Lung (tissue), 17 donors: ENCODE measurements at places on chromosomes 1 and 21.

GRCh38 chr1:173489149-173489600 lies 12.0 kb downstream of the PRDX6 start:
- no peaks in the 10 kb centered on the region for H3K27me3 ChIP-seq
- no peak overlapping the region for H3K27ac ChIP-seq
- H3K36me3 ChIP-seq, result peaks cover 30% of the 10 kb centered on the region

GRCh38 chr1:33893147-33893830 lies 29.4 kb downstream of the HMGB4 start:
- no peaks in the 10 kb centered on the region for H3K4me1 ChIP-seq
- no peak overlapping the region for H3K4me3 ChIP-seq
- no peak for DNase-seq
- no peaks in the 10 kb centered on the region for H3K36me3 ChIP-seq

- DNase-seq, result peak; percentile 79
- H3K27ac ChIP-seq, result peak overlapping the region; percentile 63
- no peak overlapping the region for H3K4me3 ChIP-seq
- peaks cover 12% of the 10 kb centered on the region for H3K4me1 ChIP-seq
- H3K27me3 ChIP-seq, result no peaks in the 10 kb centered on the region
Observed at GRCh38 chr1:65175171-65176055, 27.4 kb downstream of the AK4 start.

- H3K27ac ChIP-seq, result no peak overlapping the region
- H3K27me3 ChIP-seq, result no peaks in the 10 kb centered on the region
- no peak overlapping the region for H3K4me3 ChIP-seq
- no peaks in the 10 kb centered on the region for H3K36me3 ChIP-seq
Observed at GRCh38 chr1:91406773-91407389, 2.2 kb upstream of the HFM1 start.

- no peak overlapping the region for H3K27ac ChIP-seq
- H3K36me3 ChIP-seq, result no peaks in the 10 kb centered on the region
- H3K4me1 ChIP-seq, result no peaks in the 10 kb centered on the region
- DNase-seq, result no peak
- H3K4me3 ChIP-seq, result no peak overlapping the region
- H3K27me3 ChIP-seq, result no peaks in the 10 kb centered on the region
Observed at GRCh38 chr1:116166655-116167054, 55.5 kb downstream of the MAB21L3 start.

DNA sequence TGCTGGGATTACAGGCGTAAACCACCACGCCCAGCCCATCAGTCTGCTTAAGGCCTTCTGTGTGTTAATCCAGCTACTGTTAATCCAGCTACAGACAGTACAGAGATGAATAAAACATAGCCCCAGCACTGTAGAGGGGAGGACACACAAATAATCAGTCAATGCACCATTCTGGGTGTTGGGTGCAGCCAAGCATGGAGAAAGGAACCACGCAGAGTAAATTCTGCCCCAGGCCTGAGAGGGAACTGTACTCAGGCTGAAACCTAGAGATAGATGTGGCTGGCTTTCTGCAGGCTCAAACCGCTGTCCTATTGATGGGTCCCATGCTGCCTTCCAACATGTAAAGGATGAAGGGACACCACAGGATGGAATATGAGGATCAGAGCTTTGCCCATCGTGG lies 136.8 kb upstream of the IGSF21 start:
- no peaks in the 10 kb centered on the region for H3K36me3 ChIP-seq
- peaks cover 8% of the 10 kb centered on the region for H3K27me3 ChIP-seq
- no peaks in the 10 kb centered on the region for H3K4me1 ChIP-seq
- no peak overlapping the region for H3K4me3 ChIP-seq
- no peak overlapping the region for H3K27ac ChIP-seq
- no peak for DNase-seq

- H3K36me3 ChIP-seq, result no peaks in the 10 kb centered on the region
- peaks cover 15% of the 10 kb centered on the region for H3K4me1 ChIP-seq
- peak within 1 kb of the TSS; percentile 95 for H3K4me3 ChIP-seq
- H3K27me3 ChIP-seq, result no peaks in the 10 kb centered on the region
- no peak for DNase-seq
- H3K27ac ChIP-seq, result peak within 1 kb of the TSS; percentile 97
Observed at GRCh38 chr1:86914601-86914997, at the start of gene HS2ST1. Gene HS2ST1 (plus strand): TSS chr1:86914635.

GRCh38 chr1:32380057-32380456 lies 14.2 kb downstream of the BSDC1 start:
- no peak overlapping the region for H3K27ac ChIP-seq
- no peaks in the 10 kb centered on the region for H3K27me3 ChIP-seq
- peaks cover 59% of the 10 kb centered on the region for H3K36me3 ChIP-seq
- no peaks in the 10 kb centered on the region for H3K4me1 ChIP-seq

DNA sequence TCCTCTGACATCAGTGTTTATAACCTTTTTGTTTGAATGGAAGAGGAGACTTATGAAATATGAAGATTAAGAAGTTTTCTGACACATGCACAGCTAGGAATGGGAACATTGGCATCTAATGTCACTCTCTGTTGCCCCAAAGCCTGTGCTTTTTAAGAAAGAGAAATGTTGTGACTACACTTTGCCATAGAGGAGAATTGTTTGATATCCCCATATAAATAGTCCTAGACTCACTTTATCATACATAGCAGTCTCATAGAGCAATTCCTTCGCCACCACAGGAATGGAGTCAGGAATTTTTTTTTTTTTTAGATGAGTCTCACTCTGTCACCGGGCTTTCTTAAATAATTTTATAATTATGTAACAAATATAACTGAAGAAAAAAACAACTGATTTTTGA lies 1.5 kb downstream of the KRTAP21-3 start:
- H3K4me3 ChIP-seq, result no peak overlapping the region
- H3K4me1 ChIP-seq, result no peaks in the 10 kb centered on the region
- H3K36me3 ChIP-seq, result no peaks in the 10 kb centered on the region
- H3K27me3 ChIP-seq, result no peaks in the 10 kb centered on the region

- no peaks in the 10 kb centered on the region for H3K4me1 ChIP-seq
- no peaks in the 10 kb centered on the region for H3K27me3 ChIP-seq
- H3K4me3 ChIP-seq, result no peak overlapping the region
Observed at GRCh38 chr21:20186186-20186585, 812.0 kb upstream of the NCAM2 start.

DNA sequence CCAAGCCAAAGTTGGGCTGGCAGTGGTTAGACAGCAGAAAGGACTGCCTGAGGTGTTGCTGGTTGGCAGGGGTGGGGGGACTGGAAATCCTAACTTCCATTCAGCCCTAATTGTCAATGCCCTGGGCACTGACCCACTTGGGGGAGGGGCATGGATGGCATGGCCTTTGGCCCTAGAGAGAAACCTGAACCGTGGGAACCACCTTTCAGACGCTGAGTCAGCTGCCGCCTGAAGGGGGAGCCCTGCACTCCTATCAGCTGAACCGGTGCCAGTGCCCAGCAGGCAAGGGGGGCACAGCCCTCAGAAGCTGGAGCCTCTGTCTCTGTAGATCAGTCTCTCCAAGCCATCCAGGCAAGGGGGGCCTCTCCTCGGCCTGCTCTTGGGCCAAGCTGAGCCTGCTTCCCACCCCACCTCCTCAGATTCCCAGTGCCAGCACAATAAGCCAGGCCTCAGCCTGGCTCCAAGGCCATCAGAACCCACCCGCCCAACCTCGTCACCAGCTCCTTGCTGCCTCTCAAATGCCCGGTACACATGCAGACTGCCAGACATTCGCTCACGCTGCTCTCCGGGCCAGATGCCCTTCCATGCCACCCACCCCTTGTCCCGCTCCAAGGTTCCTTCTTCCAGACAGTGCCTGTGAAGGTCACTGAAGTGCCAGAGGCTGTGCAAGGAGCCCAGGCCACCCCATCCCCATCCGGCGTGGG lies 11.6 kb downstream of the TINAGL1 start:
- DNase-seq, result peak; percentile 66
- H3K36me3 ChIP-seq, result no peaks in the 10 kb centered on the region
- H3K4me1 ChIP-seq, result peaks cover 8% of the 10 kb centered on the region
- peak overlapping the region; percentile 89 for H3K27ac ChIP-seq
- no peak overlapping the region for H3K4me3 ChIP-seq

- DNase-seq, result no peak
- H3K36me3 ChIP-seq, result no peaks in the 10 kb centered on the region
- no peaks in the 10 kb centered on the region for H3K27me3 ChIP-seq
- H3K4me3 ChIP-seq, result no peak overlapping the region
- H3K27ac ChIP-seq, result no peak overlapping the region
Observed at GRCh38 chr1:166253076-166253779, 86.4 kb upstream of the FAM78B start.

GRCh38 chr1:25889470-25889869 lies 14.0 kb upstream of the PAQR7 start:
- H3K36me3 ChIP-seq, result no peaks in the 10 kb centered on the region
- H3K27me3 ChIP-seq, result no peaks in the 10 kb centered on the region
- no peak for DNase-seq
- no peaks in the 10 kb centered on the region for H3K4me1 ChIP-seq

- H3K36me3 ChIP-seq, result no peaks in the 10 kb centered on the region
- H3K27me3 ChIP-seq, result no peaks in the 10 kb centered on the region
- H3K4me1 ChIP-seq, result no peaks in the 10 kb centered on the region
- no peak for DNase-seq
Observed at GRCh38 chr1:219265026-219265515, 91.4 kb downstream of the LYPLAL1 start.

- H3K27me3 ChIP-seq, result no peaks in the 10 kb centered on the region
- no peaks in the 10 kb centered on the region for H3K36me3 ChIP-seq
- no peak overlapping the region for H3K4me3 ChIP-seq
- H3K27ac ChIP-seq, result no peak overlapping the region
Observed at GRCh38 chr1:199983531-199983930, 44.0 kb upstream of the NR5A2 start.

GRCh38 chr1:58769809-58770320 lies 14.0 kb downstream of the JUN start:
- H3K4me3 ChIP-seq, result no peak overlapping the region
- H3K36me3 ChIP-seq, result no peaks in the 10 kb centered on the region
- no peaks in the 10 kb centered on the region for H3K27me3 ChIP-seq
- H3K4me1 ChIP-seq, result no peaks in the 10 kb centered on the region
- no peak for DNase-seq
- H3K27ac ChIP-seq, result no peak overlapping the region
